RPMI7951 (cell line): ENCODE measurements at places on chromosomes 2 and 18. TPM values are rescaled to one million over a fixed set of nuclear protein-coding genes. Genes with fewer than 3 reads are reported as not detected.
A peak's percentile ranks its signal among the peaks of the same experiment; 100 is the strongest.

NRBP1 gene
- 138 and 153 TPM in 2 replicates for total RNA-seq

FASTKD1 gene
- 19.2 and 23.8 TPM in 2 replicates for total RNA-seq

ZEB2 gene
- total RNA-seq: 24.0 and 32.3 TPM in 2 replicates

LRRTM4 gene
- total RNA-seq: 0.10 and 0.12 TPM in 2 replicates

GPR148 gene
- total RNA-seq: not detected in 2 replicates

CENPA gene
- 67.8 and 82.6 TPM in 2 replicates for total RNA-seq

CYRIA gene
- 0.12 and 0.20 TPM in 2 replicates for total RNA-seq

GCG gene
- total RNA-seq: 0.24 and 0.39 TPM in 2 replicates

- no peak for DNase-seq
Measured at GRCh38 chr18:43805646-43806194, 528.4 kb upstream of the SYT4 start.

GRCh38 chr2:216486271-216486670, 12.4 kb upstream of the RPL37A start:
- no peak for DNase-seq

GRCh38 chr2:196316050-196316430, 144.7 kb upstream of the STK17B start:
- no peak for DNase-seq

DNA sequence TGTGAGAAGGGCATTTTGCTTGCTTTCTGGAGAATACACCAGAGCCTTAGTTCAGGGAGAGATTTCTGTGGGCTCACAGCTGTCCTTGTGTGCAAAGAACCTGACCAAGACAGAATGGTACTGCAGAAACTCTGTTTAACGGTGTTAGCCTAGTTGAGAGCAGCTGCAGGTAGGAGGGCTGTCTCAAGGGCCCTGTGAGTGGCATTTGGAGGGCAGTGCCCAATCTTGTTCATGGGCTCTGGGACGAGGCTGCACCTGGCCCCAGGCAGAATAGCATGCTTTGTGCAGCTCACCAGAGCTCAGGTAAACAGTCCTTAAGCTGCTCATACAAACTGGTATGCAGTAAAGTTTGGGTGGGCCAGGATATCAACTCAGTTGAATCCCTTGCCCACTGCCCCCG, 16.9 kb upstream of the RGPD4 start:
- no peak for DNase-seq

DNA sequence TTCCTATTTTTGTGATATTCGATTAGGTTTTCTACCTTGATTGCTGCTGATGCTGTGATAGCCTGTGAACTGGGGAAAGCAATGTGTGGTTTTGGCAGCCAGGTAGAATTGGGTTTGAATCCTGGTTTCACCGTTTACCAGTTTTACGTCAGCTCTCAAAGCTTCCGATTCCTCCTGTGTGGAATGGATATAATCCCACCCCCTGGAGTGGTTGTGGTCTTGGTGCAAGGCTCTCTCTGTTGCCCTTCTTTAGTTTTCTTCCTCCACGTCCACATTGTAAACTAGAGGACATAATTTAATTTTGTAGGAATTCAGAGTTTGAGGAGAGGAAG, 45.0 kb downstream of the PHLPP1 start:
- DNase-seq: no peak

GRCh38 chr2:18373664-18374063, 186.8 kb downstream of the RDH14 start:
- DNase-seq: peak; percentile 51

DNA sequence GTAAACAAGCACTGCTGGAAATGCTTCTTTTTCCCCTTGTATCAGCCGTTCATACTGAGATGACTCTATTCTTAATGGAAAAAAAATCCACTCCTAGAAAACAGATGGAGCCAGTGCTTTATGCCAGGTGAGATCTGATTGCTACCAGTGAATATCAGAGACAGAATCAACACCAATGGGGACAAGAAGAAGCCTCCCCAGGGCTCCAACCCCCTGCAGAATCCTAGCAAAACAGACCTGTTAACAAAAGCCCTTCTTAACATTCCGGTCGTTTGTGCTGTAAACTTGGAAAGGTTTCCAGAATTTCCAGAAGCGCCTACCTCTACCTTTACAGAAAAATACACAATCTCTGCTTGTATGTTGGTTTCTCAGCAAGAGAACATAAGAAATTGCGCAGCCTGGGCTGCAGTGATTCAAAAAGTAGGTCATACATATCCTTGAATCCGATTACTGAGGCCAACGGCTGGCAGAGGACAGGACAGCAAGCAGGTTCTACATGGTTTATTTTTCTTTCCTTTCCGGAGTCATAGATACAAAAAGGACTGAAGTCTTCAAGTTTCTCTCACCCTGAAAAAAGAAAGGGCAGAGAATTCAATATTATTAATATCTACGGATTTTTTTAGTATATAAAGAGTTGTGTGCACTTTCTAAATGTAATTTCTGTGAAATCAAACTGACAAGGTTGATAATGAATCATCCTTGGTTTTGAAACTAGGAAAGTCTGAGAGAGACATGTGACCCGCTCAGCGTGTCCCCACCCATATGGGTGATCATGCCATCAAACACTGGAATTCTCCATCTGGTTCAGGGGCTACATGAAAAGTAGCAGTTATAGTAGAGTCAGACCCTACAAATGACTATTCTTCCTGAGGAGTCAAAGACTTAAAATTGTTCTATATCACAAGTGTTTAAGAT, 266.7 kb upstream of the MGAT5 start:
- peak; percentile 21 for DNase-seq

GRCh38 chr18:63848159-63848558, 39.3 kb upstream of the SERPINB2 start:
- DNase-seq: peak; percentile 67

- DNase-seq: peak; percentile 77
Measured at GRCh38 chr2:75375646-75376582, 176.6 kb upstream of the TACR1 start.

GRCh38 chr2:237140689-237141285, 55.1 kb downstream of the COPS8 start:
- no peak for DNase-seq

DNA sequence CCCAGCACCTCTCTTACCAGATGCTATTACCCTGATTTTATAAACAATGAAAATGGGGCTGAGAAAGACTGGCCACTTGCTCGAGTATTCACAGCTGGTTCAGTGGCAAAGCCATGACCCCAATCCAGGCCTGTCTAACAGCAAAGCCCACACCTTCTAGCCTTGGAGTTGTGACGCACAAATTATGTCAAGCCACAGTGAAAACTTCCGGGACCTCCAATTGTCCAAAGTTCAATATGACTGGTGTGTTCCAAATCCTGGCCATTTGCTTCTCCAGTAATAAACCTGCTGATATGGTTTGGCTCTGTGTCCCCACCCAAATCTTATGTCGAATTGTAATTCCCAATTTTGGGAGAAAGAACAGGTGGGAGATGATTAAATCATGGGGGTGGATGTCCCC, 64.7 kb upstream of the RIOK3 start:
- no peak for DNase-seq

GRCh38 chr2:16855183-16855582, 189.5 kb upstream of the CYRIA start:
- DNase-seq: no peak

DNA sequence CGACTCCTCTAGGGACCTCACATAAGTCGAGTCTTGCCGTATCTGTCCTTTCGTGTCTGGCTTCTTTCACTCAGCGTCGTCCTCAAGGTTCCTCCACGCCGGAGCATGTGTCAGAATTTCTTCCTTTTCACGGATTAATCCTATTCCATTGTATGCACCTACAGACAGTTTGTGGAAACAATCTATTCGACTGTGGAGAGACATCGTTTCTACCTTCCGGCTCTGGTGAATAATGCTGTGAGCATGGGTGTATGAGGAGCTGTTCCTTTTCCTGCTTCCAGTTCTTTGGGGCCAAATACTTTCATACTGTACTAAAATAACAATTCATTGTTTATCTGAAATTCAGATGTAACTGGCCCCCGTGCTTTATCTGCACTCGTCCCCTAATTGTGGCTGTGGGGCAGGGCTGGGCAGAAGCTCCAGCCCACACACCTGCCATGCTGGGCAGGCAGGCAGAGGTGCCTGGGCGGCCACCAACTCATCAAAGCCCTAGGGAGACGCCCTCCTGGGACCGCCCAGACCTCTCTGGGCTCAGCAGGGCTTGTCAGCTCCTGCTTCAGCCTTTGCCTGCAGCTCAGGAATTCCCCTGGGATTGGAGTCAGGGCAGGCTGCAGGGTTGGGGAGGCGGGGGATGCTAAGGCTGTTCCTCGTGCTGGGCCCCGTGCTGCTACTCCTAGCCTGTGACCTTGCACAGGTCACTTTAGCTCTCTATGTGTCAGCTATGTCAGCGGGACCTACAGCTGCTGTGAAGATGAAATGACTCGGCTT, 14.5 kb downstream of the GPC1 start:
- DNase-seq: no peak

- no peak for DNase-seq
Measured at GRCh38 chr2:207478572-207478971, 51.2 kb upstream of the CREB1 start.

DNA sequence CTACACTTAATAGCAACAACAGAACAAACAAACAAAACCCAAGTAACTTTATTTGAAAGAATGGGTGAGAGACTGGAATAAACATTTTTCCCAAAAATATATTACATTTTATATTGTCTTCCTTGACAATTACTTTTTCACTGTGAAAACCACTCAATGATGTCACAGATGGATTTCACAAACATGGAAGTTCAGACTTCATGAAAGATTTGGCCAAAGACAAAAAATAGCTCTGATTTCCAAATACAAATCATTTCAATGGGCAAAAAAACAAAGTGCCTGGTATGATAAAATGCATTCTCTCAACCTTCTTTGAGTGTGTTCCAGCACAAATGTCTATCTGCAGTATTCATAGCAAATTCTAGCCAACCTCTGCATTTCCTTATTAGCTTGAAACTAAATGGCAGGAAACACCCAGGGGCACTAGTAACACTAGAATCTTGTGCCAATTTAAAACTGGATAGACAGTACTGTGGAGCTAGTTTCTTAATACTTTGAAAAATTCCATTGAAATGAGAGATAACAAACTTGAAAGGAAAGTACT, 28.5 kb upstream of the NAPG start:
- DNase-seq: peak; percentile 16

DNA sequence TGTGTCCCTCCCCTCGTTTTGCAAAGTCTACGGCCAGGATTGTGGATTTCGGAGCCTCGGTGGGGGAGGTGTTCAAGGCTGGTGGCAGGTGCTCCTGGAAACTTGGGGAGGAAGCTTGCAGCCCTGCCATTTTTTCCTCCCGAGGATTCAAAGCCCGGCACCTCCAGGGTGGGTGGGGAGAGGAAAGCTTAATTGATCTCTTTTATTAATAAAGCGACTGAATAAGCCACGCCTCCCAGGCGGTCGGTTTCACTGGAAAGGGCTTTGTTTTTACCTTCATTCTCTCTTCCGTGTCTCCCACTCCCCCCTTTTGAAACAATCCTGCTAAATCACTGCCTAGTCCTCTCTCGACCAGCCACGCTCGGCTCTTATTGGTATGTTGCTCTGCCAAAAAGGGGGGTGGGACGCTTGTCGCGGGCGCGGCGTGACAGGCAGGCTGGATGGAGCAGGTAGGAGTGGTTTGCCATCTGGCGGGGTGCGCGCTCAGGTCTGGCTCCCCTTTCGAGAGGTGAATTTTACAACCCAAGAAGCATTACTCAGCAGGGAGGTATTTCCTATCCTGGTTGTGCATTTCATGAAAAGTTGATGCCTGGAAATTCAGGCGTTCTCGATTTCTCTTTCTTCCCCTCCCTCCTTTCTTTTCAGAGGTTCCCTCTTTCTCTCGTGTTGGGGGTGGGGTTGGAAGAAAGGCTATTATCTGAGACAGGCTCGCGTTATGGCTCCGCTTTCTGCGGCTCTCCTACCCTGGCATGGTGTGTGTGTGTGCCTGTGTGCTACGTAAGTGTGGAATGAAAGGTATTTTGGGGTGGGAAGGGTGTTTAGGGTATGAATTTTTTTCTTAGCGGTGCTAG, 1.4 kb downstream of the NEDD4L start:
- no peak for DNase-seq

DNA sequence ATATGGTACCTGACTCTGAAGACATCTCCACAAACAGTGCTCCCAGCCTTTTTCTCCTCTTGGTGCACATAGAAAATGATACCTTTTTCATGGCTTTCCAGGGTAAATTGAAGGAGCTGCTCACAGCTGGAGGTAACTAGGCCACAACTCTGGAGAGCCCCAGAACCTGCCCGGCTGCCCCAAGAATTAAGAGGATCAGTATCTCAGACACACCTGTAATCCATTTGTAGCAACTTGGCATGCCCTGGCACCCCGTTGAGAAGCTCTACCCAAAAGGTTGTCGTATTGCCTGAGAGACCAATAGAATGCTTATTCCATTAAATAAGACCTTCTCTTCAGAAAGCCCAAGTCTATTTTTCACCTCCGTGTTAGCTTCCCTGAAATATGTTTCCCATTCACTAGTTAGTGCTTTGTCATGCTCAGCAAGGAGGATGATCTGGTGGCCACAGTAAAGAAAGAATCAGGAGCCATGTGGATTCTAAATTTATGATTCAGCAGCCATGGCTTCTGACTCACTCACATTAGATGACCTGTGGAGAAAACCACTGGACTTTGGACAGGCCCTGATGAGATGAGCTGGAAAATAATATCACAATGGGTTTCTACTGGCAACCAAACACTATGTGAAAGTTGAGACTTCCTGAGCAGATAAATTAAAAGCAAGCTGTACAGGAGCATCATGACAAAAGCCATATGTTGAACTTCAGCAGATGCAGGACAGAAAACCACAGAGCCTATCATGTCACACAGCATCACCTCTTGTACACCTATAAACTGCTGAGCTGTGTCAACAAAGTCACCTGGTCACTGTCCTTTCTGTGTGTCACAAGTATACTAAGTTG, 253.3 kb upstream of the OSR1 start:
- peak; percentile 100 for DNase-seq
